Suppressor macrophage treated with lipopolysaccharide for 4 hours (primary cell): ENCODE measurements at places on chromosomes 5 and 9.

GRCh38 chr9:4873066-4873465, 80.3 kb downstream of the RCL1 start:
- no peak for DNase-seq

DNA sequence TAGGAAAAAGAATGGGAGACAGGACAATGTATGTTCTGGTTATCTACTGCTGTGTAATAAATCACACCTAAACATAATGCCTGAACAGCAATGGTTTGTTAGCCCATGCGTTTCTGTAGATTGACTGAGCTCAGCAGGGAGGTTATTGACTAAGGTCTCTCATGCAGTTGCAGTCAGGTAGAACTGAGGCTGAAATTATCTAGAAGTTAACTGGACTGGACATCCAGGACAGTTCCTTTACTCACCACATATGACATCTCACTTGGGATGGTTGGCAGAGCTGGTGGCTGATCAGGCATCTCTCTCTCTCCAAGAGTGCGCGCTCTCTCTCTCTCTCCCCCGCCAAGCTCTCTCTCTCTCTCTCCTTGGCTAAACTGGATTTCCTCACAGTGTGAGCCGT, 8.9 kb upstream of the FOXB2 start:
- DNase-seq: no peak

DNA sequence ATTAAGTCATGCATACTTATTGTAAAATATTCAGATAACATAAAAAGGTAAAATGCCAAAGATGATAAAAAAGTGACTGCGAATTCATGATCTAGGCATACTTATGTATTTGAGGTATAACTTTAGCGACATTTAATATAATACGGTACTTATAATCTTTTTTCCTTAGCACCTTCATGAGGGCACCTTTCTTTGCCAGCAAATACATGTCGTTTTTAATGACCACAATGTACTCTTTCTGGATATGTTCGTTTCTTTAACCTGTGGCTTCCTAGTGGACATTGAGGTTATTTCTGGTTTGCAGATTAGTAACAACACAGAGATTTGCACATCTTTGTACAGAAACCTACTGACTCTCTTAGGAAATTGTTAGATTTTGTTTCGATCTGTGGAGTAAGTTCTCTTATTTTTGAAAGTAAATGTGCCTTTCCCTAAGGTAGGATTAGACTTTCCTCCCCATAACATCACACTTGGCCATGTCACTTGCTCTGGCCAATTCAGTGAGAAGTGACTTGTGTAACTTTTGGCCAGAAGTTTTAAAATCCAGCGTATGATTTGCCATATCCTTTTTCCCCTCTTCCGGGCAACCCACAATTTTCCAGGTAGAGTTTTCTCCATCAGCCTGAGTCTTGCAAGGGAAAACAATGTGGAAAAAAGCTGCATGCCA, 24.4 kb downstream of the ANKRD33B start:
- DNase-seq: no peak

DNA sequence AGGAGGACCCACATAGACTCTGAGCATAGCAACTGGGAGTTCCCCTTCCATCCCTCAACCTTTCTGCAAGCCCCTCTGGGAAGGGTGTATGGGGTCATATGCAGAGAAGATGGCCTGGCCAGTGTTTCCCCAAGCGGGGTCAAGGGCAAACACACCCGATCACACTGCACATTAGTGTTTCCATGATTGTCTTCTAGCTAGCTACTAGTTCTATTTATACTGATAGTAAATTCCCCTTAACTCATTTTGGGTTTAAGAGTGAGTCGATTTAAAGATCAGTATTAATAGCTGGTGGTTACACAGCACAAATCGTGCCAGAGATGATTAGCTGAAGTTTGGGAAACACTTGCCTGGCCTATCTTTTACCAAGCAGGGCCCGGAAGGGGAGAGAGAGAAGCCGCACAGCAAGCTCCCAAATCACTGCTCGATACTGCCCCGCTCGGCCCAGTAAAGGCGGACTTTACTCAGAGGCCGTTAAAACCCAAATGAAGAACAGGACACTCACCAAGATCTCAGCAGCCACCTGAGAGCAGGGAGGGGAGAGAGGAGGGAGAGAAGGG, 29.4 kb upstream of the TNIP1 start:
- DNase-seq: no peak

DNA sequence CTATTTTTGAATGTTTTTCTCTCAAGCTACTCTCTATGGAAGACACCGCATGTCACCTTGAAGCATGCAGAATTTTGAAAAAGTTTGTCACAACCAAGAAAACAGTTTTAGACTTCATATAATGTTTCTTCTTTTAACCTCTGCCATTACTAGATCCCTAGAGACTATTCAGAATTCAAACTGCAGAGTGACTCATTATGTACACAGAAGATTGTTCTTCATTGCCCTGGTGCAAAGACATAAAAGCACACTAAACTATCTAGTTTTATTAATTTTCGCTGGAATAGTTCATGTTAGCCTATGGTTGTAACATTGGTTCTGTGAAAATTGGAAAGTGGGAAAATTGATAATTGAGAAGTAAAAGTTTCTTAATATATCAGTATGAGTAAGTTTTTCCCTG, 18.4 kb downstream of the F2RL2 start:
- no peak for DNase-seq

DNA sequence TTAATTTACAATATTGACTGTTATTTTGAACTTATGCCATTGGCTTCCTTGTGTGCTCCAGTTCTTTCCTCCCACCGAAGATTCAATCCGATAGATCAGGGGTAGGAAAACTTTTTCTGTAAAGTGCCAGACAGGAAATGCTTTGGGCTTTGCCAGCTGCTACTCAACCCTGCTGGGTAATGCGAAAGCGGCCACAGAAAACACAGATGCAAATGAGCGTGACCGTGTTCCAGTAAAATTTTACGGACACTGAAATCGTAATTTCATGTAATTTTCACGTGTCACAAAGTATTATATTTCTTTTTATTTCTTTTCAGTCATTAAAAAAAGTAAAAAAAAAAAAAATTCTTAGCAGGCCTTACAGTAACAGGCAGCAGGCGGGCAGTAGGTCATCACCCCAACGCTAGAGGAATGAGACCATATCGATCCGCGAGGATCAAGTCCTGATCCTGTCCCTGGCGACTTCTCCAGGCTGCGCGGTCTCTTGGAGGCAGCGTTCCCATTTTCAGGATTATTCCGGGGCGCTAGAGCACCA, 599 bp downstream of the NMRK1 start:
- peak; percentile 62 for DNase-seq

GRCh38 chr5:136840601-136841000, 475.3 kb upstream of the TRPC7 start:
- DNase-seq: no peak

DNA sequence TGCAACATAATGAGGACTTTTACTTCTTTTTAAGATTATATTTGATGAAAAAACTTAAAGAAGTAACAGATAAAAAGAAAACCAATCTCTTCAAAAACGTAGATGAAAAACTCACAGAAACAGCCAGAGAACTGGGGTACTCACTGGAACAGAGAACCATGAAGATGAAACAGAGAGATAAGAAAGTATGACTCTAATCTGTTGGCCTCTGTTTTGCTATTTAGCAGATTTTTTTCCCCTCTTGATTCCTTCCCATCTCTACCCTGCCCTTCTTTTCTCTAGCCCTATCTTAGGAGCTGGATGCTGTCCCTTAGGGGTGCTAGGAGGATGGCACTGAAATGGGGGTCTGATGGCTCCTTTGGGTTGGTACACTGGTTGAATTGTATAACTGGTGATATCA, 97.5 kb upstream of the FREM1 start:
- DNase-seq: no peak

- no peak for DNase-seq
Measured at GRCh38 chr9:104345061-104345460, 159.0 kb upstream of the OR13F1 start.

DNA sequence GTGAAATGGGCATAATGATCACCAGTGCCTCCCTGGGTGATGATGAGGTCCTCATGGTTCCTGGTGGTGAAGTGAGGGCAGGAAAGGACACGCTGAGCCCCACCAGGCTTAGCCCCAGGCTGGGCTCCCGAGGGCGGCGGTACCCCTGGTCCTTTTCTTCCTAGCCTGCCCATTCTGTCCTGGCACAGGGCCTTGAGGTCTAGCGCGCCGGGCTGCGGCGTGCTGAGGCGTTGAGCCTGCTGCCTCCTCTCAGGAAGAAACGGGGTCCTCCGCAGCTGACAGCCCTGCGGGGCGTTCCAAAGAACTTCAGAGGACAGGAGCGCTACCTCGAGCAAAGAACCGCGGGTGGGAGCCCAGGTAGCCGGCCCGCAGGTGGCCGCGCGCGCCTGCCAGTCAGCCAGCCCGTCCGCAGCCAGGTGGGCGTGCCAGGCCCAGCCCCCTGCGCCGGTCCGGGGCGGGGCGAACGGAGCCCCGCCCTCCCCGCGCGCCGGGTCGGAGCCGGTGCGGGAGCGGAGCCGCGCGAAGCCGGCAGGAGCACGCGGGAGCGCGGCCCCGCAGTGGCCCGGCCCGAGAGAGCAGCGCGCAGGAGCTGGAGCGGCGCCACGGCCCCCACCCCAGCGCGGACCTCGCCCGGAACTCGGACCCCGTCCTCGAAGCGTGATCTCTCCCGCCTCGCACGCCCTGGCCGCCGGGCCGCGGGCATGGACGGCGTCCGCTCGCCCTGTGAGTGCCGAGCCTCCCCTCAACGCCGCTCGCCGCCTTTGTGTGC, at the start of gene WNK2:
WNK2 (plus strand) TSS at position 477 of the 769 bp plus-strand sequence. CDS start 791 bp downstream, outside the sequence.
- peak; percentile 33 for DNase-seq

GRCh38 chr5:149406203-149406978, 27.3 kb upstream of the IL17B start:
- DNase-seq: no peak

- no peak for DNase-seq
Measured at GRCh38 chr9:32886021-32886420, 102.7 kb downstream of the TMEM215 start.

GRCh38 chr5:163245584-163245983, 191.8 kb upstream of the CCNG1 start:
- no peak for DNase-seq

DNA sequence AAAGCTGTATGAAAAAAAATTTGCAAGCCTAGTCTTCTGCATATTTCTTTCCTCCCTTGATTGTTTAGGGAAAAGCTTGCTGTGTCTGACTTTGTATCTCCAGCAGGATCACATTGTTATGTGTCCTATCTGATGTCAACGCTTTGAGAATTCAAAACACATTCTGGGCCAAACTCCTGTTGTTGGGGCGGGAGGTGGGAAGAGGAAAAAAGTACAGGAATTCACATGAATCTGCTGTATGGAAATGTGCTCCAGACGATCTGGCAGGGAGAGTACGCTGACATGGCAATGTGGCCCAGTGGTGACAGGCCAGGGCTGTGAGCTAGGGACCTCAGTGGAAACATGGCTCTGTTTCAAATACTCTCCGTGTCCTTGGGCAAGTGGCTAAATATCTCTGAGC, 87.4 kb upstream of the GNA14 start:
- DNase-seq: no peak
